ENCODE measurements at places on chromosomes 13 and 19.

- peaks cover 1% of the 10 kb centered on the region for H3K27me3 ChIP-seq
- peaks cover 9% of the 10 kb centered on the region for H3K4me1 ChIP-seq
- H3K36me3 ChIP-seq: peaks cover 32% of the 10 kb centered on the region
- peak; percentile 94 for DNase-seq
- H3K4me3 ChIP-seq: peak within 1 kb of the TSS; percentile 88
These were observed at the start of gene ZNF835 for GRCh38 chr19:56671613-56671994. Gene ZNF835, minus strand, starts transcription at chr19:56671757. Its CDS starts 6,559 bp downstream, at chr19:56665198.

DNA sequence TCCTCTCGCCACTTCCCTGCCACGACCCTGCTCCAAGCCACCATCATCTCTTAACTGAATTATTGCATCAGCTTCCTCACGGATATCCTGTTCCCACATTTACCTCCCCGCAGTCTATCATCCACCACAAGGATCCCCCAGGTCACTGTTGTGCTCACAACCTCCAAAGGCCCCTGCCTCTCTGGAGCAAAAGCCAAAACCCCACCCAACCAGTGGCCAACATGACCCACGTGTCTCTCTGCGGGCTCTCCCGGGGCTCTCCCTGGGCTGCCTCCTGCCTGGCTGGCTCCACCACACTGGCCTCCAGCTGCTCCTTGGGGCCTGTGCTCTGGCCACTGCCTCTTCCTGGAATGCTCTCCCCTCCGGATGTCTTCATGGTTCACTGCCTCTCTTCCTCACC, 809.3 kb downstream of the UQCRFS1 start:
- no peaks in the 10 kb centered on the region for H3K36me3 ChIP-seq
- no peak overlapping the region for H3K27ac ChIP-seq
- H3K27me3 ChIP-seq: peaks cover 4% of the 10 kb centered on the region
- no peak for DNase-seq
- peaks cover 3% of the 10 kb centered on the region for H3K4me1 ChIP-seq

DNA sequence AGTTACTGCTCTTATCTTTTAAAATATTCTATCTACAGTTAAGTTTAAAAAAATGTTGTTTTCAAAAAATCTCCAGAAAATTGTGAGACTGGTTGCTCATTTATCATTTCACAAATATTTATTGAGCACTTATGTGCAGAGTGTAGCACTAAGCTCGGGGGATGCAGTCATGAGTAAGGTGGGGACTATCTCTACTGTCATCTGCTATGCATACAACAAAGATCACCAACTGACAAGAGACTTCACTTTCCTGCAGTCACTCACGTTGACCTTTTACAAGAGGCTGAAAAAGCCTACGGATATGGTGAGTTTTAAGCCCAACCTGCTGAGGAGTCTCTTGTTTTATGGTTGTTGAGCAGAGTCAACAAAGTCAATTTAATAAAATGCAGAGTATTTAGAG, 392.5 kb downstream of the KLF12 start:
- H3K27me3 ChIP-seq: no peaks in the 10 kb centered on the region
- H3K27ac ChIP-seq: no peak overlapping the region
- H3K36me3 ChIP-seq: peaks cover 1% of the 10 kb centered on the region
- H3K4me3 ChIP-seq: no peak overlapping the region
- DNase-seq: no peak

DNA sequence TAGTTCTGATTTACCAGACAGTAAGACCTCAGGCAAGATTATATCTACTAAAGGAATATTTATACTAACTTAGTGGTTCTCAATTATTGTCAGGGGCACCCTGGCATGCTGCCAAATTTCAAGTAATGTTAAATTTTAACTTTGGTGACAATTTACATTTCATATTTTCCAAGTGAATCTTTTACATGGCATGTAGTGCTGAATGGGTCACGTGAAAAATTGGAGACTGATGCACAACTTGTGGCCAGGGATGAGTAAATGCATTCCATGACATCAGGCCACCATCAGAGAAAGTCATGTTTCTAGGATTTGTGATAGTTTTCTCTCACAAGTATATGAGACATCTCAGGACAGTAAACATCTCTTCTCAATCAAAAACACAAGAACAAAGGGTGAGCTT, 202.6 kb upstream of the SOX21 start:
- H3K4me1 ChIP-seq: no peaks in the 10 kb centered on the region
- H3K27me3 ChIP-seq: peaks cover 23% of the 10 kb centered on the region
- no peak overlapping the region for H3K27ac ChIP-seq
- H3K36me3 ChIP-seq: no peaks in the 10 kb centered on the region
- no peak overlapping the region for H3K4me3 ChIP-seq
- no peak for DNase-seq

DNA sequence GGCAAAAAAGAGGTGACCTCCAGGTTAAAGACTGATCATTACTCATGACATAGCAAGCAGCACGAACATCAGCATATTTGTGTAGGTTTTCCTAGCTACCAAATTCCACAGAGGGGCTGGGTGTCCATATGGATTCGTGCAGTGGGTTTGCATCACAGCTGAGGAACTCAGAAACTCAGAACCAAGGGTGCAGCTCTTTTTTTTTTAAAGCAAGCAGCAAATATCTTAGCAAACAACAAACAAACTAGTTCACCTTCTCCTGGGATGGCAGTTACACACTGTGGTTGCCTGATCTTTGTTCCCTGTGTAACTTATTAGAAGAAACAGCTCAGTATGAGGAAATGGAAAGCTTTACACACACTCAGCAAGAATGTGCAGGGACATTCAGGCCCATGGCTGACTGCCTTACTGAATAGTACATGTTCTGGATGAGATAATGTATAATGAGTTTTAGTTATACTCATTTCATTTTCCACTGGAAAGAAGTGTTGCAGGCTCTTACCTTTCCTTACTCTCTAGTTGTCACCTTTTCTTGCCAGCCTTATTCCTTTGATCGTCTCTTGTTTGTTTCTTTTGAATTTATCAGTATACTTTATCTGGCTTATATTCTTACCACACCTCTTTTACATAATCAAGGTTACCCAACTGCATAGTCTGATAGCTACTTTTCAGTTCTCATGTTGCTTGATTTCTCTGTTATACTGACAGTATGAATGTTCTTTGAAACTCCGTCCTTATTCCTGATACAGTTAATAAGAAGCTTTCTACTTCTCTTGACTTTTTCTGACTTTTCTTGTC, 4.3 kb downstream of the NDFIP2 start:
- H3K27ac ChIP-seq: peak overlapping the region; percentile 69
- peaks cover 47% of the 10 kb centered on the region for H3K36me3 ChIP-seq
- peak; percentile 45 for DNase-seq

- H3K4me3 ChIP-seq: peak within 1 kb of the TSS; percentile 87
- H3K4me1 ChIP-seq: peaks cover 37% of the 10 kb centered on the region
- DNase-seq: peak; percentile 97
- H3K27me3 ChIP-seq: no peaks in the 10 kb centered on the region
These were observed at the start of gene ZNF584 for GRCh38 chr19:58408152-58409009. Gene ZNF584, plus strand, starts transcription at chr19:58408649. Its CDS starts 499 bp downstream, at chr19:58409148.

DNA sequence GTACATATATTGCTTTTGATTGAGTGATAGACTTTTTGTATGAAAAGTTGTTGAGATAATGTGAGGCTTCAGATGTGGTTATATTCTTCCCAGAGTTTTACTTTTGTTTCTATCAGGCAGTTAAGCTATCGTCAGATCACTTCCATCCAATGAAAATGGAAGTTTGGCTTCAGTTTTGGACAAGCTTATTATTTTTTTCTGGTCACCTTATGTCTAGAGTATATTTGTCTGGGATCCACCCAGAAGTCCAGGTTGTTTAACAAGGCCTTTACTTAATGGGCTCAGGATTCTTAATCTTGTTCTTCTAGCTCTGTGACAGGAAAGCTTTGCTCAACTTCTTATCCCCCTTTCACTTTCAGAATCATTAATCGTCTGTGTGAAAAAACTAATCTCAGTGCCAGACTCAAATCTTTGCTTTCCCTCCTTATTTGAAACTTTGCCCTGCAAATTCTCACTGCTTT, 150.9 kb downstream of the PDS5B start:
- H3K36me3 ChIP-seq: peaks cover 21% of the 10 kb centered on the region
- H3K27me3 ChIP-seq: no peaks in the 10 kb centered on the region
- H3K27ac ChIP-seq: peak overlapping the region; percentile 88
- peak overlapping the region; percentile 78 for H3K4me3 ChIP-seq
- DNase-seq: no peak
- peaks cover 30% of the 10 kb centered on the region for H3K4me1 ChIP-seq

GRCh38 chr19:52248241-52248640, 21.1 kb upstream of the ZNF766 start:
- no peaks in the 10 kb centered on the region for H3K4me1 ChIP-seq
- H3K27me3 ChIP-seq: no peaks in the 10 kb centered on the region
- H3K27ac ChIP-seq: no peak overlapping the region
- no peaks in the 10 kb centered on the region for H3K36me3 ChIP-seq

DNA sequence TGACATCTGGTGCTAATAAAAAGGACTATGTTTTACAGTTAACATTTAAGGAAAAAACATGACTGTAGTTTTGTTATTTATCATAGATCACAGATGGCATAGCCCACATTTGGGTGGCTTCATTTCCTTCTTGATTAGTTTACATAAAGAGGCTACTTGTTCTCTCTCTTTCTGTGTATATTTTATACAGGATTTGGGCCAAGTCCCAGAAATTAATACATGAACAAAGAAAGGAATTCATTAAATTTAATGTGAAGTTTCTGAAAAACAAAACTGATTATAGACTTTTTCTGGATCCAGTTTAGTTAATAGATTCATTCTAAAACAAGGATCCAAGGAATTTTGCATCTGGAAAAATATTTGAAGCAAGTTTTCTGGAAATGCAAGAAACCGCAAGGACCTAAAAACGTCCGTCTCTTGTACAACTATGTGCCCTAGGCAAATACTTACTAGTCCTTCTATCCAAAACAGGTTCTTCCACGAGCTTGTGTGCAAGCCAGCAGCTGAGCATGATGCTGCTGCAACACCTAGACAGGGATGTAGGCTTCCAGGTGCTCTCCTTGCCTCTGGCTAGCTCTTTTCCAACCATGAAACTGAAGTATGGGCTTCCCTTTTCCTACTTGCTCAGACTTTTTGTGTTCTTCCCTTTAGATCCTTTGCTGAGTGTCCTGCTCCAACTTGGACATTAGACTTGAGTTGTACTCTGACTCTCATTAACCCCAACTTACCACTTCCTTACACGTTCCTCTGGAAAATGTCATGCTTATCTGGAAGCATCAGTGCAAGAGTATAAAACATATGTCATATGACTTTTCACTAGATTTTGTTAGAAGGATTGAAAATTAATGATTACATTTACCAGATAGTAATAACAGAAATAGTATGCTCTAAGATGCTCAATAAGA, 161.5 kb upstream of the STARD13 start:
- H3K27me3 ChIP-seq: peaks cover 7% of the 10 kb centered on the region
- H3K36me3 ChIP-seq: no peaks in the 10 kb centered on the region
- no peak overlapping the region for H3K27ac ChIP-seq
- DNase-seq: no peak
- H3K4me3 ChIP-seq: no peak overlapping the region
- no peaks in the 10 kb centered on the region for H3K4me1 ChIP-seq

- peaks cover 35% of the 10 kb centered on the region for H3K4me1 ChIP-seq
- H3K4me3 ChIP-seq: peak overlapping the region; percentile 86
- H3K27me3 ChIP-seq: no peaks in the 10 kb centered on the region
These were observed 958 bp upstream of the OBI1 start for GRCh38 chr13:78659732-78660494.

GRCh38 chr13:50587645-50588373, 255.7 kb downstream of the DLEU7 start:
- no peak overlapping the region for H3K27ac ChIP-seq
- peaks cover 16% of the 10 kb centered on the region for H3K4me1 ChIP-seq
- H3K36me3 ChIP-seq: no peaks in the 10 kb centered on the region
- no peaks in the 10 kb centered on the region for H3K27me3 ChIP-seq
- no peak for DNase-seq

- no peak overlapping the region for H3K27ac ChIP-seq
- H3K4me1 ChIP-seq: no peaks in the 10 kb centered on the region
- H3K27me3 ChIP-seq: no peaks in the 10 kb centered on the region
- H3K36me3 ChIP-seq: no peaks in the 10 kb centered on the region
- no peak for DNase-seq
These were observed 77.9 kb upstream of the XPO4 start for GRCh38 chr13:20980430-20980829.

- no peaks in the 10 kb centered on the region for H3K27me3 ChIP-seq
- no peak overlapping the region for H3K4me3 ChIP-seq
These were observed 19.5 kb downstream of the PRKD2 start for GRCh38 chr19:46697204-46697960.

DNA sequence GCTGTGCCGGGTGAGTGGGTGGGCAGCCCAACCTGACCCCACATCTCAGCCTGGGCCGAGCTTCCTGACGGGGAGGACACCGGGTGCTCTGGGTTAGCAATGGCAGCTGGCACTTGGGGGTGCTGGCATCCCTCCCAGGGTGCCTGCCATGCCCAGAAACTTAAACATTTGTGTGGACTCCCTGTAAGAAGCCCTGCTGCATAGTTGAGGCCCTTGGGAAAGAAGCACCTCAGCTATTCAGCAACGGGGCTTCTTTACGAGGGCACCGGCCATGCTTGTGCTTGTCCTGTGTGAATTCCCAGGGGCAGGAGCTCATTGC, 33.8 kb upstream of the MEDAG start:
- H3K4me1 ChIP-seq: no peaks in the 10 kb centered on the region
- peaks cover 12% of the 10 kb centered on the region for H3K27me3 ChIP-seq
- no peaks in the 10 kb centered on the region for H3K36me3 ChIP-seq
- H3K4me3 ChIP-seq: no peak overlapping the region
- H3K27ac ChIP-seq: no peak overlapping the region

DNA sequence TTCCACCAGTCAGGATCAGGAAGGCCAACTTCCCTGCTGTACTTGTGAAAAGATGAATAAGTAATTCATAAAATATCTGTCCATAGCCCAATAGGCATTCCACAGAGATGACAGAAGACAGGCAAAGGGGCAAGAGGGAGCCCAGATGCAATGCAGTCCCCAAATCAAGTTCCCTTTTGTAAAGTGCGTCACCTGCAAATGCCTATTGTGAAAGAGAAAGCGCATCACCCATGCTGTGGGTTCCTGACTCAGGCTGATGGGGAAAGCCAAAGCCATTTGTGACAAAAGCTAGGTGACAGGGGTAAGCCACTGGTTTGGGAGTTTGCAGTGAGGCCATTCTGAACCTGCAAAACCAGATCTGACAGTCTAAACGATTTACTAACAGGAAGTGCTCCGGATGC, 157.5 kb upstream of the ZNF536 start:
- H3K36me3 ChIP-seq: no peaks in the 10 kb centered on the region
- H3K4me1 ChIP-seq: peaks cover 8% of the 10 kb centered on the region
- H3K4me3 ChIP-seq: no peak overlapping the region
- peak; percentile 48 for DNase-seq

DNA sequence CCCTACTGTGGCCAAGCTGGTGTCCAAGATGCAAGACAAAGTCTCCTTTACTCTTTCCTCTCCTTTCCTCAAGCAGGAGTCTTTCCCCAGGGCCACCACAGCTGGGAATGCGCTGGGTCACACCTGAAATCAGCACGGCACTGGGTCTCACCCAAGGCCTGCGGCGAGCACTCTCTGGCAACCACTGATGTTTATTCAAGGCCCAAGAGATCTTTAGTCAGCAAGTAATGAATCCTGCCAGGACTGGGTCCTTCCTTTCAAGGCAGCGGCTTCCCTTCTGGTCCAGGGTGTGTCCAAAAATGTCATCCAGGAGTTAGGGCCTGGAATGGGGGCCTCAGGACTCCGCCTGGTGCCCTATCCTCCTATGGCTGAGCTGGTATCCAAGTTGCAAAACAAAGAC, 24.1 kb downstream of the BLOC1S3 start:
- no peak overlapping the region for H3K27ac ChIP-seq
- H3K36me3 ChIP-seq: no peaks in the 10 kb centered on the region
- DNase-seq: no peak
- H3K27me3 ChIP-seq: no peaks in the 10 kb centered on the region
- no peak overlapping the region for H3K4me3 ChIP-seq
